ENCODE measurements at places on chromosomes 4 and X.

DNA sequence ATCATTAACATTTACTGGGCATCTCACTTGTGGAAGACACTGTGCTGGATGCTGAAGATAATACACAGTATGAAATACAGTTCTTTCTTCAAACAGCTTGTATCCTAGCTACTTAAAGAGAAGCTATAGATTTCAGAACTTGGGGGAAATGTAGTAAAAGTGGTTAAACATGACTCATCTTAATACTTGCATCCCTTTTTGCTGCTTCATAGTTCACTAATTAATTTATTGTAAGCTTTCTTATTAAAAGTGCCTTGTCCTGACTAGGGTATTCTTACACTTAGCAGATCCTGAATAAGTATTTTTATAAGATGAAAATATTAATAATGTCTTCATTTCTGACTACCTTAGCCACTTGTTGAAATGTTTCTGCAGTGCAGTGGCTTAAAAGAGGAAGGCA is 132.8 kb upstream of the STIM2 start:
- peaks cover 9% of the 10 kb centered on the region for H3K36me3 ChIP-seq
- H3K27ac ChIP-seq = no peak overlapping the region
- H3K4me3 ChIP-seq = no peak overlapping the region
- no peaks in the 10 kb centered on the region for H3K27me3 ChIP-seq
- H3K4me1 ChIP-seq = peaks cover 9% of the 10 kb centered on the region

DNA sequence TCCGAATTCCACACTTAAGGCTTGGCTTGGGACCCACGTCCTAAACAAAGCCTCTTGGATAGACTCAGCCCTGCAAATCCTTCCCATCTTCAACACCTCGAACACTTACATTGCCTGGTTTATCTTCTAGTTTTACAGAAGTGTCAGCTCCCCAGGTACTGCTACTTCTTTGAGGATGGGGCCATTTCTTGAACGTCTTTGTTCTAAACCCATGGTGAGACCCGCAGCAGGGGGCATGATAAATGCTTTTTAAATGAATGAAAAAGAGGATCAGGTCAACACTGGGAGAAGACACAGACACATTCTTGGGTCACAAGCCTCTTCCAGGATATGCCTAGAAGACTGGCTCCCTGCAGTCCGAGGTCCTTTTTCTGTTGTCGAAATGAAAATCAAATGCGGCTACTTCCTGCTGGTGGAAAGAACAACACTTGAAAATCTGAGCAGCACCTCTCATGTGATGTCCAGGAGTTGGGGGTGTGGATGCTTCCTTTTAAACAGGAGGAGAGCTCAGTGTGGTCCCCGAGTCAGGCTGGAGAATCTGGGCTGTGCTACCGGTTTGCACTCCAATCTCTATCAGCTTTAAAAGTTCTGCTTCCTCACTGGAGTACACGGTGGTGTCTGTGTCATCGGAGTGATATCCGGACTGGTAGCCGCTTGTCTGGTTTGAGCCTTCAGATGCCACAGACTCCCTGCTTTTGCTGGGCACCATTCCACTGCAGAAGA is 45.8 kb downstream of the KDR start:
- no peak overlapping the region for H3K4me3 ChIP-seq
- peaks cover 28% of the 10 kb centered on the region for H3K27me3 ChIP-seq
- H3K27ac ChIP-seq = no peak overlapping the region
- H3K4me1 ChIP-seq = peaks cover 32% of the 10 kb centered on the region
- H3K36me3 ChIP-seq = no peaks in the 10 kb centered on the region

- H3K36me3 ChIP-seq = no peaks in the 10 kb centered on the region
- H3K4me3 ChIP-seq = no peak overlapping the region
- H3K27ac ChIP-seq = no peak overlapping the region
- DNase-seq = no peak
- H3K4me1 ChIP-seq = no peaks in the 10 kb centered on the region
- no peaks in the 10 kb centered on the region for H3K27me3 ChIP-seq
These were observed 11.4 kb downstream of the IL9R start for GRCh38 chrX:156008915-156009314.

GRCh38 chr4:89725268-89725667 is 111.7 kb downstream of the SNCA start:
- no peak for DNase-seq
- H3K36me3 ChIP-seq = no peaks in the 10 kb centered on the region
- H3K4me1 ChIP-seq = peaks cover 10% of the 10 kb centered on the region
- no peaks in the 10 kb centered on the region for H3K27me3 ChIP-seq
- no peak overlapping the region for H3K4me3 ChIP-seq

GRCh38 chr4:152166567-152166966 is 369.3 kb downstream of the FBXW7 start:
- H3K27ac ChIP-seq = no peak overlapping the region
- H3K36me3 ChIP-seq = no peaks in the 10 kb centered on the region
- no peak overlapping the region for H3K4me3 ChIP-seq
- no peak for DNase-seq

DNA sequence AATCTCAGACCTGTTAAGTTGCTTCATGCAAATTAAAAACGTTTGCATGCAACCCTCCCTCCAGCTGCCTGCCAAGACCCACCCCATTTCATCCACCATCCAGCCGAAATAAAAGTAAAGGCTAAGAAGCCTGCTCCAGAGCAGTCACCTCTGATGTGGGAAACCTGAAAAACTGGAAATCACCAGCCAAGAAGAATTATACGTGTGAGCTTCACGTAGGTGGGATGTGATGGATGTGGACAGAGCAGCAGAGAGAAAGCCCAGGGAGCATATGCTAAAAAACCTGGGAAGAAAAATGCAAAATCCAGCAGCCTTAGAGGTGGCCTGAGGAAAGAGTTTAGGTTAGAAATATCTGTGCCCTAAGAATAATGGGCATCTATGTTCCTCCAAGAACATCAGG is 160.6 kb upstream of the STS start:
- H3K36me3 ChIP-seq = no peaks in the 10 kb centered on the region
- no peaks in the 10 kb centered on the region for H3K27me3 ChIP-seq
- no peak overlapping the region for H3K27ac ChIP-seq
- peaks cover 3% of the 10 kb centered on the region for H3K4me1 ChIP-seq
- no peak for DNase-seq

- no peaks in the 10 kb centered on the region for H3K4me1 ChIP-seq
- no peak overlapping the region for H3K27ac ChIP-seq
- no peak for DNase-seq
- H3K4me3 ChIP-seq = no peak overlapping the region
These were observed 46.2 kb upstream of the TRPC3 start for GRCh38 chr4:121998024-121998423.

DNA sequence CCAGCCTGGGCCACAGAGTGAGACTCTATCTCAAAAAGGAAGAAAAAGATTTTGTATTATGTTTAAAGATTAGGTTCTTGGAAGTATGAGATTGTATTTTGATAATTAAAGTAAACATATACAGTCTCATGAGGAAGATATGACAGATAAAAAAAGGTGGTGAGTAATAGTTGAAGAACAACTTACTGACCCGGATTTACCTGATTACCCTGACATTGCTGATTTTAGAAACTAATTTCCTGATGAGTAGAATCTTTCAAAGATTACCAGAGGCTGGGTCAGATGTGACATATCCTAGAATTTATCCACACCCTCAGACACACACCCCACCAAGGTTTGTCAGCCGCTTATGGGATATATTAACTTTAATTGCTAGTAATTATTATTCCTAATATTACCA is 9.5 kb downstream of the CDKL5 start:
- no peaks in the 10 kb centered on the region for H3K27me3 ChIP-seq
- DNase-seq = no peak
- no peaks in the 10 kb centered on the region for H3K4me1 ChIP-seq
- no peak overlapping the region for H3K4me3 ChIP-seq

DNA sequence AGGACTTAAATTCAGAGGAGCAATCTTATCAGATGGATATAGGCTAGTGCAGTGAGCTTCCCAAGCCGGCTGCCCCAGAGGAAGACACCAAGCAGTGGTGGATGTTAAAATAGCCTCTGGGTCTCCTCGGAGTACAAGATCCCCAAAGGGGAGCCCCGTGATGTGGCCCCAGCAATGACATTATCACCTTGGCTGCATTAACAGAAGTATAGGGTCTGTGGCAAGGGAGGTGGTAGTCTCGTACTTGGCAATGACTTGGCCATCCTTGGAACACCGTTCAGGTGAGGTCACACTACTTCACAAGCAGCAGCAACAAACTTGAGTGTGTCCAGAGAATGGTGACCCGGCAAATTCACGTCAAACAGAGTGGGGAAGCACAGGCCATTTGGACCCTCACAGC is 67.8 kb downstream of the PSAPL1 start:
- H3K27me3 ChIP-seq = peaks cover 11% of the 10 kb centered on the region
- H3K36me3 ChIP-seq = no peaks in the 10 kb centered on the region
- H3K27ac ChIP-seq = no peak overlapping the region
- no peak overlapping the region for H3K4me3 ChIP-seq
- H3K4me1 ChIP-seq = peaks cover 46% of the 10 kb centered on the region

DNA sequence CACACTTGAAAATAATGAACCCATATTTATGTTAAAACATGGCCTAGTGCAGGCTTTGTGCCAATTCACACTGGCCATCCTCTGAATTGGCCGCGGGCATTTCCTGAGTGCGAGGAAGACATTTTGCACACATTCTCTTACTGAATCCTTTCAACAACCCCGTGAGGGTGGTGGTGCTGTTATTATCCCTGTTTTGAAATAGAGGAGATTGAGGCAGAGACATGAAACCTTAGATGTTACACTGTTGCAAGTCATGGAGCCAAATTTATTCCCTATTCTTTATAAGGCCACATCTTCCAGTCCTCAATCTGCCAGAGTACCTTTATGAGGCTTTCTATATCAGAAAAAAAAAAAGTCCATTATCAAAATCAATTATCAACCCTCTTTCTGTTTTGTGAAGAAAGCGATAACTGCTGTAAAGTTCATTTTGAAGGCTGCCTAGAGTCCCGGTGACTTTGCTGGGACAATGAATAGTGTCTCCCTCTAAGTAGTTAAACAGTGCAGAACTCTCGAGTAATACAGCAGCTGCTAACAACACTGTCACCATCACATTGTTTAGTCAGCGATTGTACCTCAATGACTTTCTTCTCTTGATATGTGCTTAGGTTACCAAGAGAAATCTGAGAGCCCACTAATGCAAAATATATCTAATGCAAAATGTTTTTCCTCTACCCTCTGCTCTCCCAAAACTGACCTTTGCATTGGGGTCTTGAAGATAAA is 242.3 kb upstream of the PPARGC1A start:
- H3K4me1 ChIP-seq = peaks cover 13% of the 10 kb centered on the region
- no peak overlapping the region for H3K27ac ChIP-seq
- no peaks in the 10 kb centered on the region for H3K27me3 ChIP-seq
- no peak for DNase-seq
- H3K4me3 ChIP-seq = no peak overlapping the region
- no peaks in the 10 kb centered on the region for H3K36me3 ChIP-seq

GRCh38 chr4:143420227-143420626 is 83.6 kb downstream of the GAB1 start:
- H3K27me3 ChIP-seq = no peaks in the 10 kb centered on the region
- no peak overlapping the region for H3K27ac ChIP-seq
- DNase-seq = no peak
- H3K4me1 ChIP-seq = peaks cover 13% of the 10 kb centered on the region

DNA sequence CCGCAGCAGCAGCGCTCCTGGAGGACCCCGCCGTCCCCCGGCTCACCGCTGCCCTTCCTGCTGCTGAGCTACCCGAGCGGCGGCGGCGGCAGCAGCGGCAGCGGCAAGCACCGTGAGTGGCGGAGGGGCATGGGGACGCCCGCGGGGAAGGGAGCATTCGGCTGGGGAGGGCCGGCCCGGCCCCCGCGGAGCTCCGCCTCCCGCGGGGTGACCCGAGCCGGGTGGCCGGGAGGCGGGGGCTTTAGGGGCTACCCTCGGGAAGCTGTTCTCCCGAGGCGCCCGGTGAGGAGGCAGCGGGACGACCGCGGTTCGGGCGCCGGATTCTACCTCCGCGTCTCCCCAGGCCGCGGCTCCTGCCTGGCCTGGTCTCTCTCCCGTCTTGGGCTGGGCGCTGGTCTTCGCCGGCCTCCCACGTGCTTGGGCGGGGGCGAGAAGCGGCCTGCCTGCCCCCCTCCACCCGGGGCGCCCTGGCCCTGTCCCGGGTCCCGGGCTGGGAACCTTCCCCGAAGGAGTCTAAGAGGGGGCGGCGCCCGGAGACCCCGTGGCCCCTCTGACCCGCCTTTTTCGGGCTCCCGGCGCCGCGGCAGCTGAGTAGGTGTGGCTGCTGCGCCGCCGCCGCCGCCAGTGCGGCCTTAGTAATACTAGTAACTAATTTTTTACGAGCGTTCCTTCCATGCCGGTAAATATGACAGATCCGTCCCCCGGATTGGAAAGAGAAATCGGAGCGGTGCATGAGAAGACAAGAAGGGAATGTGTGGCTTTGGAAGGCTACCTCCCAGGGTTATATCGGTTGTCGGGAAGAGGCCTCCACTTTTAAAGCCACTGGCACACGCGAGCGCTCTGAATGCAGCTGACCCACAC is 16.4 kb upstream of the RUFY3 start:
- peak overlapping the region; percentile 93 for H3K27ac ChIP-seq
- DNase-seq = no peak
- no peaks in the 10 kb centered on the region for H3K36me3 ChIP-seq
- peaks cover 24% of the 10 kb centered on the region for H3K4me1 ChIP-seq
- peak overlapping the region; percentile 93 for H3K4me3 ChIP-seq

DNA sequence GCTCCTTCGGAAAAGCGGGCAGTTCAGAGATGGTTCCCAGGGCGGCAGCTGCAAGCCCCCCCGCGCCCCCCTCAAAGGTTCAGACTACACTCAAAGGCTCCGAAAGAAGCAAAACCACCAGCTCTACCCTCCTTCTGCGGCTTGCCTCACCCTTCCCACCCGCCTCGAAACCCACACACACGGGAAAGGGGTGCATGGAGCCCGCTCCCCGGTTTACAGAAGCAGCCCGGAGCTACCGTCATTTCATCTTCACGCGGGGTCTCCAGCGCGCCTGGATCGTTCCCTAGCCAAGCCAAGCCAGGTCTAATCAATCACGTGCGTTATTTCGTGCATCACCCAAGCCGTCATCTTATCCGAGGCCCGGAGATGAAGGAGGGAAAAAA is 1.2 kb downstream of the NLGN4X start:
- H3K4me3 ChIP-seq = peak overlapping the region; percentile 74
- H3K36me3 ChIP-seq = no peaks in the 10 kb centered on the region
- DNase-seq = no peak
- H3K27me3 ChIP-seq = peaks cover 57% of the 10 kb centered on the region
- no peak overlapping the region for H3K27ac ChIP-seq
- H3K4me1 ChIP-seq = peaks cover 20% of the 10 kb centered on the region

GRCh38 chr4:133389029-133389428 is 239.9 kb downstream of the PCDH10 start:
- no peaks in the 10 kb centered on the region for H3K36me3 ChIP-seq
- H3K27me3 ChIP-seq = no peaks in the 10 kb centered on the region
- peaks cover 5% of the 10 kb centered on the region for H3K4me1 ChIP-seq
- no peak for DNase-seq
- H3K4me3 ChIP-seq = no peak overlapping the region
- no peak overlapping the region for H3K27ac ChIP-seq

DNA sequence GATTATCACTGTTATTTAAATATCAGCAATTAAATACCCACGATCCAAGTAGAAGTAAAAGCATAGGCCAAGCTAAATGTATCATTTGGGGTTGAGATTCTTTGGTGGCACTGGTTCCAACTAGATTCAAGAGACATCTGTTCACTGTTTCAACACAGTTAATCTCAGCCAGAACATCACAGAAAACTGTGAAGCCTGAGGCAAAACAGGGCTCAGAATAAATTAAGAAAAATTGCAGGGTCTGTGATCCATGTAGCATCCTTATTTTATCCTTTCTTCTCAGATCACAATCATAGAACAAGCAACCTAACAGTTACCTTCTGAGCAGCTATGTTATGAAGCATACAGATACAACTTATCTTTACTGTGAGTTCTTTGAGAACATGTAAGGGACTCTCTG is 23.7 kb downstream of the YTHDC1 start:
- no peak for DNase-seq
- no peaks in the 10 kb centered on the region for H3K27me3 ChIP-seq
- no peak overlapping the region for H3K27ac ChIP-seq

Measured in chondrocyte (in vitro differentiated cells).